ENCODE measurements at places on chromosomes 4 and X.

- DNase-seq, result no peak
Measured at GRCh38 chr4:138663883-138664282, 351.7 kb upstream of the NOCT start.

- no peak for DNase-seq
Measured at GRCh38 chr4:106914223-106914622, 121.9 kb downstream of the DKK2 start.

GRCh38 chr4:110897784-110898183 is 274.9 kb upstream of the PITX2 start:
- DNase-seq, result no peak

- DNase-seq, result no peak
Measured at GRCh38 chr4:54852054-54852453, 194.3 kb downstream of the KIT start.

DNA sequence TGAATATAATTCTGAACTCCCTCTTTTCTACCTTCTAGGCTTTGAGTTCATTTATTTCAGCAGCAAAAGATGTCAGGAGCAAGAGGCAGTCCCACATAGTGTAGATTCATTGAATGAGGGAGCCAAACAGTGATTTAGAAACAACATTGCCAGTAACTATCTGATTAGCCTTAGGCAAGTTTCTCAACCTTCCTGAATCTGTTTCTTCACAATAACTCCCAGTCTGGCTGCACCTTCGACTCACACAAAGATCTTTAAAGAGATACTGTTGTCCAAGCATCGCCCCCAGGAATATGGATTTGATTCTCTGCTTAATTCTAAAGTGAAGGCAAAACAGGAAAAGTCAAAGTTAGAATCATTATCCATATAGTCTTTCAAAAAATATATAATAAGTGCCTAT is 1026.2 kb downstream of the DMD start:
- DNase-seq, result no peak

- DNase-seq, result no peak
Measured at GRCh38 chrX:65871671-65872311, 168.1 kb downstream of the VSIG4 start.

- DNase-seq, result no peak
Measured at GRCh38 chrX:45001048-45001447, 128.1 kb downstream of the KDM6A start.

GRCh38 chrX:39112143-39112542 is 310.9 kb downstream of the MID1IP1 start:
- no peak for DNase-seq

- DNase-seq, result no peak
Measured at GRCh38 chr4:79381161-79381560, 26.9 kb downstream of the GK2 start.

DNA sequence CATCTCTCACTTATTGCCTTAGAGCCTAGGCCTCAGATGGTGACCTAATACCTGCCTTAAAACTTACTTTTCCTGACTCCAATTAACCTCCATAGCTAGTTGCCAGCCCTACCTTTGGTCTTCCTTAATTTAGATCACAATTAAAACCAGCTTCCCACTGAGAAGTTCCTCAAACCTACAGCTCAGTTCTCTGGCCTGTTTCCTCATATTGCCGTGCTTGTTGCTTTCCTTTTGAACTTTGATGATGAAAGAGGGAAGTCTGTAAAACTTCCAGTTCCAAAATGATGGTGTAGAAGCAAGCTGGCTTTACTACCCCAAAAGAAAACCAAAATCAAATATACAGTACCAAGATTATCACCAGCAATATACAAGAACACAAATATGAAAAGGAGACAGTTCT is 28.9 kb upstream of the CAMK2D start:
- no peak for DNase-seq

DNA sequence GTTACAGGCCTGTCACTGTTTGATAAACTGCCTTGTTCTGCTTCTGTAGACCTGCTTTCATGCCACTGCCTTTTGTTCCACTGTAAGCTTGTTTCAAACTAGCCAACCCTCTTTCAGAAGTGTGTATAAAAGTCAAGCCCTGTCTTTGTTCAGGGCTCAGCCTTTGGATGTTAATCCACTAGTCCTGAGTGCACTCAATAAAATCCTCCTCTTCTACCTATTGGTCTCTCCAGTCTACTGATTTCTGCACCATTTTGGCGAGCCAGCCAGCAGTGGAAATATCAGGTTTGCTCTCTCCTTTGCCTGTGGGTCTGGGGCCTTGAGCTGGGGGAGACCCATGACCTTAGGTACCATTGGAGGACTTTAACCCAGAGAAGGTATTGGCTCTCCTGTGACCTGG is 901.6 kb upstream of the NDST4 start:
- DNase-seq, result no peak

GRCh38 chrX:149818652-149819051 is 36.9 kb downstream of the MAGEA9 start:
- DNase-seq, result no peak

Data from large intestine (tissue), 12 donors.